ENCODE measurements at places on chromosomes 2 and 18.

- no peak for DNase-seq
Measured at GRCh38 chr2:25251071-25251421, 82.7 kb upstream of the POMC start.

DNA sequence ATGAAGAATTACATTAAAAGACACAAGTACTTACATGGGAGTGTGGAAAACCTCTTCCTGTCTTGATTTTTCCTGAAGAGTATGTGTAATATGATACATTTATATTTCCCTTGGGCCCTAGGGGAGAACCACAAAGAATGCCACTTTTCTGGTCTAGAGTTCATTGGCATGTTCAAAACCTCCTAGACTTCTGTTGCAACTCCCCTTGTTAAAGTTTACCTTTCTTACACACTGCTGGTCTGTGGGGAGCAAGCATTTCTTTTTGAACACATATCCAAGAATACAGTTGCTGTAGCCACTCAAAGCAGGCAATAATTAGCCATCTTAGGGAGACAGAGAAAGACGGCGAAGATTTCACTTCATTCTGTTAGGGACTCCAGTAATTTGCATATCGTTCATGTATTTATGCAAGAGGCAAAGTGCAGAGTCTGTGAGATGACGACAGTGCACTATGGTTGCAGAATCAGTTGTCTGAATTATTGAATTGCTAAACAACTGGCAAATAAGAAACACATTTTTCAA lies 103.5 kb downstream of the NOL4 start:
- DNase-seq: no peak

- peak; percentile 75 for DNase-seq
Measured at GRCh38 chr18:55272510-55273243, 313.4 kb upstream of the CCDC68 start.

GRCh38 chr2:74414441-74414840 lies 7.0 kb downstream of the C2orf81 start:
- no peak for DNase-seq

GRCh38 chr2:38436227-38436664 lies 59.2 kb upstream of the ATL2 start:
- no peak for DNase-seq

Data from HFFc6 (cell line).